ENCODE measurements at places on chromosomes 3 and 15.

DNA sequence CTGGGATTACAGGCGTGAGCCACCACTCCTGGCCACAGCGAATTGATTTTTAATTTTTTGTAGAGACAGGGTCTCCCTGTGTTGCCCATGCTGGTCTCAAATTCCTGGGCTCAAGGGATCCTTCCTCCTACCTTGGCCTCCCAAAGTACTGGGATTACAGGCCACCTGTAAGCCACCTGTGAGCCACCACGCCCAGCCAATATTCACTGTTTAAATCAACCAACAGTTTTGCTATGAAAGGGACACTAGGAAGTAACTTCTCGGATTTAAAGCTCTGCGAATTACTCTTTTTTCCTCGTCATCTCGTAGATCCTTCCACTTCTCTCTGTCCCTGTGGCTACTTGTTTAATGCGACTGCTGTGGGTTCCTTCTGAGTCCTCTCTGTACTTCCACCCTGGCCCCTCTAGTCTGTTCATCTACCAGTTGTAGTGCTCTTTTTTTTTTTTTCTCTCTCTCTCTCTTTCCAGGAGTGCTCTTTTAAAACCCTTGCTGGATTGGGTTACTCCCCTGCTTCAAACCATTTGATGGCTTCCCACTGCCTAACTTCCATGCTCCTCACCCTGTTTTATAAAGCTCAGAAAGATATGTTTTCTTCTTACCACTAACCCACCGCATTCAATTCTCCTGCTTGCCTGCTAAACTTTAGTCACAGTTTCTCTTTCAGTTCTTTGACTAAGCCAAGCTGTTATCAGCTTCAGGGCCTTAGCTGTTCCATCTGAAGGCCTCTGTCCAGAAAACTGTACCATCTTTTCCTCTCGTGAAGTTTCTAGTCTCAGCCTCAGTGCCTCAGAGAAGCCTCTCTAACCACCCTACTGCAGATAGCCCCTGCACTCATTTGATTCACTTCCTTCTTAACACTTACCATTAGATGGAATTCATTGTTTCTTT is 12.4 kb downstream of the RTF1 start:
- DNase-seq = no peak

DNA sequence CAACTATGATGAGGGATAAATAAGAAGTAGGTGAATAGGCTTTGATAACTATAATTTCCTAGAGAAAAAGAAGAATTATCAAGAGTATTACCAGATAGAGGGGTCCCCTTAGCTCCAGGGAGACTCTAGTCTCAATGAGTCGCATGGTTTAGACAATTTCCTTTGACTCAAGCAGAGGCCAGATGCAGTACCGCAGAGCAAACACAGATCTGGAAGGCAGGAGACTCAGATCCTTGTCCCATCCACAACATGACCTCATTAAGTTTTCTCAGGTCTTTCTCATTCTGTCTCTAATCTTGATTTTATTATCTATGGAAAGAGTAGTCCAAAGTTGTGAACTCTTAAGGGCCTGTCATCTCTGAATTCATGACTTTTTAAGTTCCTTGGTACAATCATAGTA is 987.9 kb downstream of the NTRK3 start:
- DNase-seq = no peak

DNA sequence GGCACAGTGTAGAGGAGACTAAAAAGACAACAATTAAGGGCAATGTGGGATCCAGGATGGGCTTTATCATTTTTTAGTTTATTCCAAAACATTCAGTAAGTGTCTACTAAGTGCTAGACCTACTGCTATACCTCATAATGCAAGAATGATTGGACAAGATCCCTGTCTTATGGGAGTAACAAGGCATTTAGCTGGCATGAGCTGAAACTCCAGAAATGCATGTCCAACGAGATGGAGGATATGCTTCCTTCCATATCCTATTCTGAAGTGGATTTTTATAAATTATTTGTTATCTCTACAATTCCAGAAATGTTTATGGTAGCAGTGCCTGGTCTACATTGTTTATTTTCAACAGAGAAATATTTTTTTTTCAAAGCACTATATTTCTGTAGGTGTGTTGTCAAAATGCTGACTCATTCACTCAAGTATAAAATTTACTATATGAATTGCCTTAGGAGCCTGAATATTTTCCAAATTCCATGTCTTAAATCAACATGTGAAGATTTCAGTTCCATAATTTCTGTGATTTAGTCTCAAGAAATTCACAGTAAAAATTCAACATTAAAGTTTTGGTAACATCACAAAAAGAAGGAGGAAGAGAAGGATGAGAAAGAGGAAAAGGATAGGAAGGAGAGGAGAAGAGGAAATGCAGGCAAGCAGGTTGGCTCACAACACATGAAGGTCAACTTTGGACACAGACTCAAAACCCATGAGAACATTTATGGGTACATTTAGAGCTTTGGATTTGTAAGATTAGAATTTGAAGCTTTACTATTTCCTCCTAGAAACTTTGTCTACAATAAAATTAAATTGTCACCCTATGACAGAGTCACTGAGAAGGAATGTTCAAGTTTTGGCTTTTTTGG is 88.6 kb downstream of the P3H2 start:
- no peak for DNase-seq

DNA sequence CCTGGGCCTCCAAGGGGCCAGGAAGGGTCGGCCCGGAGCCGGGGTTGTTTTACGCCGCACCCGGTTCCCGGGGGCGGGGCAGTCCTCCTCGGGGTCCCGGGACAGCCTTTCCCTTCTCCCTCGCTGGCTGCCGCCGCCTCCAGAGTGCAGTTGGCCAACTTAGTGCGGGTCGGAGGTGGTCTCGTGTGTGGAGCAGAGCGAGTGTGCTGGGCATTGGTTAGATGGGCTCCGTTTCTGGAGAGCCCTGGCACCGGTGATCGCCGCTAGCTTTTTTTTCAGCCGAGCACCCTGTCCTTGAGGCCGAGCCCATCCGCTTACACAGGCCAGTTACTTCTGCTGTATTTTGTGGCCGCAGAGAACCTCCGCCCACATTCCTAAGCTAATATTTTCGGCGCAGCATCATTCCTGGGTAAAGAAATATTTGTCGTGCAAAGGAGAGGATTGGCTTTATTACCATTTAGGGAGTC is 585 bp downstream of the KIF23 start:
- no peak for DNase-seq

DNA sequence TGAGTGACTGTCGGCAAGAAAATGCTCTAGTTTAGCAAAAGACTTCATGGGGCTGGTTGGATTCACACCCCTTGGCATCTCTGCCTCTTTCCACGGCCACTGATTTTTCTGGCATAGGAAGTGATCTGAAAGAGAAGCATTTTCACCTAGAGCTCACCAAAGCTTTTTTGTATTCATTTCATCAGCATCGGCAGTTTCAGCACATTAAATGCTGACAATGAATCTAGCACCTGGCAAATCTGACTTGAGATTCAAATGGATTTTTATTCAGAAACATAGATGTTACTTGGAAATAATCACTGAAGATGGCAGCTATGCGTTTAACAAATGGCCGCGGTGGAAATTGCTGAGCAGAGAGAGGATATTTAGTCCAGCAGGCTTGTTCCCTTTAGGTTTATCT is 155.9 kb downstream of the MEIS2 start:
- no peak for DNase-seq

DNA sequence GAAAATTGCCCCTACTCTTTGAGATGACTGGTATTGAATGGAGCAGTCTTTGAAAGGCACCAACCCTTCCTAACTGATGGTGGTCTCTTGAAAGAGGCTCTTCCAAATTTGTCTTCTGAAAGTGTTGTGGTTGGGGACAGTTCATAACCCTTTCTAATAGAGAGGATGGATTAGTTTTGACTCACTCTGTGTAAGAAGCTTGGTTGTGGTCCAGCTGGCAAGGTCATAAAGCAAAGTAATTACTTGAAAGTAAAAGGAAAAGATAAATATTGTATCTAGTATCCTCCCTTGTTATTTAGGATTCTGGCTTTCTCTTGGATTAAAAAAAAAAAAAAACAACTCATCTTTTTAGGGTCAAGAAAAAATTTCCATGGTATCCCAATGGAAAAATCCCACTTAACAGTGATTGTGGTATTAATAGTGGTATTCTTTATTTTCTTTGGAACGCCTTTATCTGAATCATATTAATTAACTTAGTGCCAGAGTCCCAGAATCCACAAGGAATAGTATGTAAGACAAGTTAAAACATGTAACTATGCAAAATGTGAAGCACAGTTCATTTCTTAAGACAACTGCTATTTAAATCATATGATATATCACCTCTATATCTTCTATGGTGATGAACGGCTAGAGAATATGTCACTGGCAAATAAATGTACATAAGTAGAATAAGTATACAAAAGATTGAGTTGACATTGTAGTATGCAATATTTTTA is 469.3 kb upstream of the CDIN1 start:
- DNase-seq = no peak

DNA sequence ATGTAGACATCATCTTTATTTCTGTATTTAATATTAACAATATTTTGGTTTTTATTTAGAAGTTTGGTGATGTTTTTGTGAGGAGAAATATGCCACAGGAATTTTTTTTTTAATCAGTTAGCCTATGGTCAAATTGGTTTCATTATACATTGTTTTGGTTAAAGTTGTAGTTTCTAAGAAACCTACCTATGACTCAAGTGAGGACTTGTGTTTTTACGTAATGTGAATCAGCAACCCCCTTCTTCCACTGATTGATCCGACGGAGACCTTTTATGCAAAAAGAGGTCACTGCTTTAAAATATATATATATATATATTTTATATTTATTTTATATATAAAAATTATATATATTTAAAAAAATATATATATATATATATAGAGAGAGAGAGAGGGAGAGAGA is 698.1 kb downstream of the FHIT start:
- DNase-seq = no peak

GRCh38 chr15:57302640-57303257 is 73.6 kb upstream of the CGNL1 start:
- DNase-seq = no peak

DNA sequence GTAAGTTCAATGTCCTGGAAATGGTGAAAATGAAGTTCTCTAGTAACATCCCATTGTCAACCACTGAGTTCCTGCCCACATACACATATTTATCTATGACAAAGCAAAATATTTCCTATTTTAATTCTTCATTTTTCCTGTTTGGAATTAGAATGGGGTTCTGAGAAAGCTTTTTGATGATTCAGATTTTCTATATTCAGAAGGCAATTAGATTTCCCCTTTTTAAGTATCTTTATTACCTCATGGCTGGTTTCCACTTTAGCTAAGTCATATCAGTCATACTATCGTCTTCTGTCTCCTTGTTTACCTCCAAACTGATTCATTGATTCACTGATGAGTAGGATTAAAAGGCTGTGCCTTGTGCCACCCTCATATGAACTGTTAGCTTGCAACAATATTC is 17.9 kb downstream of the ETFA start:
- DNase-seq = no peak

- no peak for DNase-seq
Measured at GRCh38 chr3:169405076-169405475, 258.4 kb downstream of the MECOM start.

DNA sequence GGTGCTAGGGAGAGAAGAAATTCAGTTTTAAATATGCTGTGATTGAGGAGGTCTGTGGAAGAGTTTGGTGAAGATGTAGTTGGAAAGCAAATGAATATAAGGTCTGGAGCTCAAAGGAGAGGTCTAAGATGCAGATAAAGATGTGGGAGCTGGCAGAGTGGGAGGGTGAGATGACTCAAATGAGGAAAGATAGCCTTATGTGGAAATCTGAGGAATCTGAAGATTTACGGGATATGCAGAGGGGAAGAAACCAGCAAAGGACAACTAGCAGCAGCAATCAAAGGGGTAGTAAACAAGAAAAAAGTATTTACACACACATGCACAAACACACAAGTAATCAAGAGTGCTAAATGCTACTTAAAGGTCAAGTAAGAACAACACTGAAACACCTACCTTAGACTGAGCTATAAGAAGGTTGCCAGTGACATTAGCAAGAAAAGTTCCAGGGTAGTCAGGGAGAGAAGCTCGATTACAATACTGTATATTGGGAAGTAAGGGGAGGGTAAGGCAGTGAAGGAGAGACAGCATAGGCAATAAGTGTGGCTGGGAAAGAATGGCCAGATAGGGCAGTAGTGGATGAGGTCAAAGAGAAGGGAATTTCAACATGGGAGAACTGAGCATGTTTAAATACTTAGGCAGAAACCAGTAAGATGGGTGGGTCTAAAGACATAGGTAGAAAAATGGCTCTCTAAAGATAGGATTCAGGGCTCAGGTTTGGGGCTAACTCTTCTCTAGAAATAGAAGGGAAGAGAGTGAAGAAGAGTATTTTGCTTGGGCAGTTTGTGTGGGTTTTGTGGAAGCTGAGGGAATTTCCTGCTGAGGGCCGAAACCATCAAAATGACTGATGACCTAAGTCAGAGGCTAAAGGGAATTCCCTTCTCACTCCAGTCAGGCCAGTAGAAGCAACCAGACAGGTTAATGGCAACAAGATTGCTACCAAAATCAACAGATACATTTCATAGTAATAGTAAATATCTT is 8.9 kb downstream of the CMTM6 start:
- no peak for DNase-seq

- no peak for DNase-seq
Measured at GRCh38 chr3:52483577-52484381, 11.4 kb upstream of the STAB1 start.

DNA sequence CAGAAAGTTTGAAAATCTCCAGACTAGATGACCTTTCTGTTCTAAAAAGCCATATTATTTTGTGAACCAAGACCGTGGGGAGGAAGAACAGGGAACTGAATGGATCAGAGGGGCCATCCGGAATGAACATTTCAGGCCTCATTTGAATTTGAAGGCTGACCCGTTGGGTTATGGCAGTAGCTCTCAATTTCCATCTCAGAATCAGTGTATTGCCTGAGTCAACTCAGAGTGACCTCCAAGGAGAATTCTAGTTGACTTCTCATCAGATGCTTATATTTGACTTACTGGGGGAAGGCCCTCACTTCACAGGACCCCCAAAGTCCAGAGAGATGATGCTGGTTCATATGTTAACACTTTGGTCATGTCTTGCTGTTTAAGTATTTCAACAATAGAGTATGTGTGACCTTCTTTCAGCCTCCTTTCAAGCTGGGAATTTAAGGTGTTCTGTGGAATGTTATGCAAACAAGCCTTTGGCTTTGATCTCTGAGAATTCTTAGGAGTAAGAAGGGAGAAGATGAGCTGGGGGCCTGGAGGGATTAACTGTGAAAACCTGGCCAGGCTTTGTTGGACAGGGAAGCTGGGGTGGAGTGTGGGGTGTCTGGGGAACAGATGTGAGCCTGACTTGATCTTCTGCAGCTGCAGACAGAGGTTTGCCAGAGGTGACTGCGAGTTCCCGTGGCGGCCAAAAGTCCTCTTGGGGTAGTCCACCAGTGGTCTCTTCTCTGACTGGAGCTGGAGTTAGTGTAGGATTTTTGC is 111.2 kb upstream of the RGMA start:
- no peak for DNase-seq

- no peak for DNase-seq
Measured at GRCh38 chr15:39680868-39681267, 100.0 kb downstream of the THBS1 start.

DNA sequence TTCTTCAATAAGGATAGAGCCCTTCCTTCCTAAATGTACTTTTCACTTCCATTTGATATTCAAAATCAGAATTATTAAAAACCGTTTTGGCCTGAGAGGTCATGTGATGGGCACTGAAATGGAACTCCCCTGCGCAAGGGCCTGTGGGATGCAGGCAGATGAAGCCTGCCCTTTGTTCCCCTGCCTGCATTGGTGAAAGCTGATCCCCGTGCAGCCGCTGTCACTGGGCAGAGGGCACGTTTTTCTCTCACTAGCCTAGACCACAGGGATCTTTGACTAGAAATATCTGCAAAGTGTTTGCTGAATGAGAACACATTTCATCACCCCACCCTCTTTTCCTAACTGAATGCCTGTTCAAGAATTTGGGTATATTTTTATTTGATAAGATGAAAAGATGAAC is 74.9 kb downstream of the TIPARP start:
- DNase-seq = no peak

GRCh38 chr15:74626752-74627692 is 11.4 kb downstream of the CLK3 start:
- no peak for DNase-seq
